GM13976 (cell line): ENCODE measurements at places on chromosomes 7 and 10.

DNA sequence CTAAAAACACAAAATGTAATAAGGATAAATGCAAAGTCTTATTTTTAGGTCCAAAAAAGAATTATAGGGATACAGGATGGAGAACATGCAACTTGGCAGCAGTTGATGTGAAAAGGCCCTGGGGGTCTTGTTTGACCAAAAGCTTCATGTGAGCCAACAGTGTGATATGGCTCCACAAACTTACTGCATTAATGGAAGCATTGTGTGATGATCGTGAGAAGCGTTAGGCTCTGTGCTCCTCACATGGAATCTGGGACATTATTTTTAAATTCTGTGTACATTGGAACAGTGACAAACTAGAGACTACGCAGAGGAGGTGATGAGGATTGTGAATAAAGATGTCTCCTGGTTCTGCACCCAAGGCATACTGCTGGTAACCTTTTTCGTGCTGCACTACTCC is 39.1 kb upstream of the CALD1 start:
- no peak for DNase-seq

DNA sequence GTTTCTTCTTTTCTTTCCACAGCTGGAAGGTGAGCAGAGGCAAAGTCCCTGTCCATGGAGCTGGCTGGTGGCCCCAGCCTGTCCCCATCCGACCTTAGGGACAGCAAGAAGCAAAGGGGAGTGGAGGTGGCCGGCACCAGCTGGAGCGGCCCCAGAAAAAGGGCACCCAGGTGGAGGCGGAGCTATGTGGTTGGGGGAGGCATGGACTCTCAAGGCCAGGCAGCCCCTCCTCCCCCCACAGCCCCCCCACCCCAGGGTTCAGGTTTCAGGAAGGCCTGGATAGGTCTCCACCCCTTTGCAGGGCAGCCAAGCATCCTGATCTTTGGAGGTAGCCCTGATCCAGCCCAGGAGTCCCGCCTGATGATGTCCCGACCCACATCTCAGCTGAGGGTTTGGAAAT is at the start of gene SSC4D:
SSC4D (minus strand) TSS at position 161 of the 400 bp plus-strand sequence. CDS start 5,258 bp downstream, outside the sequence.
- DNase-seq: no peak

DNA sequence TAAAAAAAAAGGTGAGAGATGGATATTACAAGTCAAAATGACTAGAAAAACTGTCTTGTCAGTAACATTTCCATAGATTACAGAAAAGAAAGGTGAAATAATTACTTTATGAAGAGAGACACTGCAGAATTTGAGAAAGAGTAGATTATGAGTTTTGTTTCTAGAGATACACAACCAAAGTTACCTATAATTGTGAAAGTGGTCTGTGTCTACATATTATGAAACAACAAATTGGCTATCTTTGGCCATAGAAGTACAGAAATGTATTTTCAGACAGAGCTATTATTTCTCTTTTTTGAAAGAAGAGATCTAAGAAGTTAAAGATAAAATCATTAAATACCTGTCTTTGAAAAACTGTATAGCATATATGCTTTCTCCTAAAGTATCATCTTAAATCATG is 30.1 kb downstream of the KCND2 start:
- peak; percentile 7 for DNase-seq

DNA sequence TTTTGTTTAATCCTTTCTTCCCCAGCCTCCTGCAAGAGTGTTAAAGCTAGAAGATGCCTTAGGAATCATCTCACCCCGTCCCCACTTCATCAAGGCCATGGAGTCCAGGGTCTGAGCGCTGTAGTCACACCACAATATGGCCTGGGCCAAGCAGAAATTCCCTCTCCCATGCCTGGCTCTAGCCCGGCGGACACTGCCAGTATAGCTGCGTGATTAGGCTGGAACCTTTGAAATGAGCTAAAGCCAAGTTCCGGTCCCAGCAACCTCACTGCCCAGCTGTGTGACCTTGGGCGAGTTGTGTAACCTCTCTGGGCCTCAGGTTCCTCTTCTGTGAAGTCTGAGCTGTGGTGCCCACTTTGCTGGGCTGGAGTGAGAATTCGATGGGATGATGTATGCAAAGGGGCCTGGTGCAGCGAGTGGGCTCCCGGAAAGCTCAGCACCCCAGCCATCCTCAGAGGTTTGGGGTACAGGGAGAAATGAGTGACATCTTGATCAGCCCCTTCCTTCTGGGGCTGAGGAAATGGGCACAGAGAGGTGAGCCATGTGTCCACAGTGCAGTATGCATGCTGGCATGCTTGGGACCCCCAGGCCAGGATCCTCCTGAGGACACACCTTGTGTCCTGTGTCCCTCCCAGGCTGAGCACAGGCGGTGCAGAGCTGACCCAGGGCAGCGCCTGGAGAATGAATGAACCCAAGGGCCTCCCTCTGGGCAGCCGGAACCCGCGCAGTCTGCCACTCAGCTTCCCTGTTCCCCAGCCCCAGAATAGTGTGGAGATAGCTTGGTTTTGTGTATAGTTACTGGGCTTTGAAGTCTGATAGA is 118.6 kb downstream of the ZMIZ1 start:
- DNase-seq: no peak

DNA sequence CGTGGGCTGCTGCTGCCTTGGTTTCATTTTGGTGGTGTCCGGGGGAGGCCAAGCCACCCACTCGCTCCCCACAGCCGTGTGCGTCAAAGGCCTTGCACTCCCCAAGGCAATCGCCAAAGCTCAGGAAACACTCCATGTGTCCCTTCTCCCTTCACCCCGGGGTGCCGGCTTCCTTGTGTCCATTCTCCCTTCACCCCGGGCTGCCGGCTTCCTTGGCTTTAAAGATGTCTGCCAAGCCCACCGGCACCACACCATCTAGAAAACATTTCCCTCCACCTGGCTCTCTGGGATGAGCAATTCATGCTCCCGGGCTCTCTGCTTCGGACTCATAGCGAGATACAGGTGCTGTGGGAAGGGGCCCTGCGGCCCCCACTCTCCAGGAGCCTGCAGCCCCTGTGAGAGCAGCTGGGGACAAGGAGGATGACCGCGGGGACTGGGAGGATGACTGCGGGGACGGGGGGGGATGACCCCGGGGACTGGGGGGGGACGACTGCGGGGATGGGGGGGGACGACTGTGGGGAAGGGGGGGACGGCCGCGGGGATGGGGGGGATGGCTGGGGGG is 322.1 kb downstream of the DNAJB6 start:
- DNase-seq: peak; percentile 23

DNA sequence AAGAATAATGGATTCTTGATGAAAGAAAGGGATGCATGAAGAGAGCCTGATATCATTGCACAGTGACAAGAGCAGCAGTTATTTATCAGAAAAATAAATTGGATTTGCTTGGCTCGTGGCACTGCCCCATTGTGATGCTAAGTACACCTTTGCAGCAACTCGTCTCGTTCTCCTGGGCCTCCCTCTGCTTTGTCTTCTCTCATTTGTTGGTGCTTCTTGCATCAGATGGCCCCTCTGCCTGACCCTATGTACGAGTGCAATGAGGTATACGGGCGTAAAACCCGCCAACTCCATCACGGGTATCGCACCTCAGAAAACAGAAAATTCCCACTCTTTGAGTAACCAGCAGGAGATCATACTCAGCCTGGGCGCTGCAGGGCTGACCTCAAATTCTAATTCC is 107.2 kb upstream of the C10orf90 start:
- no peak for DNase-seq

DNA sequence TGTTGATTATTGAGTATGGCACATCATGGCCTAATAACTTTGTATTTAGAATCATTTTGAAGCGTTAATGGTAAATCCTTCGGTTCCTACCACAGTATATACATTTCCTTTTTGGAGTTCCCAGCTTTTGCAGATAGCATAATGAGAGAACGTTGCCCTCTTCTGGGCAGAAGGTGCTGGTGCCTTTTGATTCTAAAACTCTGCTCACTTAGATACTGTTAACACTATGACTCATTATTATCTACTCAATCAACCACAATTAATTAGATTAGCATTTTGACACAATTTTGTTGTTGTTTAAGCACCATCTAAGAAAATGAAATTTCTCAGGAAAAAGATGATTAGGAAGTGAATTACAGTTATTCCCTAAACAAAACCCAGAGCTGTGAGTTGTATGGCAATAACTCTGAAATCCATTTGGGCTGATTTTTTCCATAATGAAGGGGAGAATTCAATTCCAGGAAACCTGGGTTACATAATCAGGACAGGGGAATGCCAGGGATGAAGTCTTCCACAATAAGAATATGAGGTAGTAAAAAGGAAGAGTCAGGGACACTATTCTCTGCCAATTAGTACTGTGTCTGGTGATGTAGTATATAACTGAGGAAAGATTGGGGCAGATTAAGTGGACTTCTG is 11.5 kb upstream of the DLD start:
- DNase-seq: peak; percentile 50

DNA sequence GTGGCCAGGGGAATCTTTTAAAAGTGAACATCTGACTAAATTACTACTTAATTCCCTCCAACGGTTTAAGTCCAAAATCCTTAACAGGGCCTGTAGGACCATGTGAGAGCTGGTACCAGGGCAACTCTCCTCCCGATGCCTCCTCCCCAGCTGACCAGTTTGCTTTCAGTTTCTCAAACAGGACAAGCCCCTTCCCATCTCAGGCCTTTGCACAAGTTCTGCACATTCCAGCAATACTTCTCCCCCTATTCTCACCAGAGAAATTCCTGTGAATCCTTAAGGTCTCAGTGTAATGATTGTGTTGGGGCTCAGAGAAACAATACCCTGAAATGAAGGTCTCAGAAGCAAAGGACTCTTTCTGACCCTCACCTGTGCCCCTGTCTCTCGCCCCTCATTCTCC is 8.0 kb upstream of the CALHM1 start:
- no peak for DNase-seq

DNA sequence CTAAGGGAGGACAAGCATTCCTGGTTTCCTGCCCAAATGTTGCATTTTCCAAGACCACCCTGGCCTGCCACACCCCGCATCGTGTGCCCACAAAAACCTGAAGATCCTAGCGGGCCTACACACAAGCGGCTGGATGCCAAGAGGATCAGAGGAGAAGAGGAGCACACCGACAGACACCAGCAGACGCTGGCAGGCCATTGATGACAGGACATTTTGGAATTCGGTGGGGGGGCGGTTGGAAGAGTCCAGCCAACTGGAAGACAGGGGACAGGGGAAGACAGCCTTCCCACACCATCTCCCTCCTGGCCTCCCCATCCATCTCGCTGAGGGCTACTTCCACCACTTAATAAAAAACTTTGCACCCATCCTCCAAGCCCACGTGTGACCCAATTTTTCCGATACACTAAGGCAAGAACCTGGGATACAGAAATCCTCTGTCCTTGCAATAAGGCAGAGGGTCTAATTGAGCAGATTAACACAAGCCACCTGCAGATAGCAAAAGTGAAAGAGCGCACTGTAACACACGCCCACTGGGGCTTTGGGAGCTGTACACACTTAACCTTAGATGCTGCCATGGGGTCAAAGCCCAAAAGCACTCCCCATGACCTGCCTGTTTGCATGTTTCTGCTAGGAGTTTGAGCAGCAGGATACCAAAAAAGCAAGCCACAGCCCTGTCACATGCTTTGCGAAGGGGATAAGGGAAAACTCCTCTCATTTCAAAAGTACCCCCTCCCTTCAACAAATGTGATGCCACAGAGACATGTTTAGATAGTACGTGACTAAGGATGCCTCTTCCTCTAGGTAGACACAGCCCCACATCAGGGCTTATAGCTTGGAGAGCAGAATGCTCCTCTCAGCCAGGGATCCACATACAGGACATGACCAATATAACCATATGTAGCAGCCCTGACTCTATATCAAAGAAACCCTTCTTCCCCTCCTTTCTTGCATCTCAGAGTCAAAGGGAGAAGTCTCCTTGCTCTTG is 13.4 kb upstream of the SMNDC1 start:
- no peak for DNase-seq

- no peak for DNase-seq
These were observed 35.0 kb downstream of the KIF11 start for GRCh38 chr10:92627845-92628480.
